Amniotic epithelial cell (primary cell): ENCODE measurements at places on chromosomes 4 and X.
A peak's percentile ranks its signal among the peaks of the same experiment; 100 is the strongest.

DNA sequence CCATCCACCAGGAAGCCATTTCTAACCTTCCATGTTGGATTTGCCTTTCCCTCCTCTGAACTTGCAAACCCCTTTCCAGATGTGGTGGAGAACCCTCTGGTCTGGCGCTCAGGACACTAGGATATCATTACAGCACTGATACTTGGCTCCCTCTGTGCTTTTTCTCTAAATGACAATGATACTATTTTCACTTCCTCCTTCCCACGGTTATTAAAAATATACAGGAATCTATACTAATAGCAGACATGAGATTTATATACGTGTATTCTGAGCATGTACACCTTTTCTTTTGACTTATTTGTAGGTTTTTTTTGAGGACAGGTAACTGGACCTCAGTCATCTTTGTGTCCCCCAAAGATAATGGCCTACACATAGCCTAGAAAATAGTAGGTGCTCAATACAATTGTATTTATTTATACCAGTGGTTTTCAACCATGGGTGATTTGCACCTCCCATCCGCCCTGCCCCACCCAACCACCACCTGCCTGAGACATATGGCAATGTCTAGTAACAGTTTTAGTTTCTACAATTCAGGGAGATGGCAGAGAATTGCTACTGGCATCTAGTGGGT lies 60.4 kb upstream of the PLAC8 start:
- DNase-seq, result no peak

DNA sequence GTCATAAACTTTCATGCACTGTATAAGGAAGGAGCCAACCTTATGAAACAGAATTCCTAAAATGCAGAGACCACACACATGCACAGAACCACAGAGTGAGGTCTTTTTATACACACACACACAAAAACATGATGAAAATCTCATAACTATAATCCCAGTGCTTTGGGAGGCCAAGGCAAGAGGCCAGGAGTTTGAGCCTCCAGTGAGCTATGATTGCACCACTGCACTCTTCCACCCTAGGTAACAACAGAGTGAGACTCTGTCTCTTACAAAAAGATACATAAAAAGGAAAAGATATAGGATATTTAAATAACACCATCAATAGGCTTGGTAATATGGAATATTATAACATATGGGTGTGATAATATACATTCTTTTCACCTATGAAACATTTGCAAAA lies 10.6 kb downstream of the FGA start:
- no peak for DNase-seq

DNA sequence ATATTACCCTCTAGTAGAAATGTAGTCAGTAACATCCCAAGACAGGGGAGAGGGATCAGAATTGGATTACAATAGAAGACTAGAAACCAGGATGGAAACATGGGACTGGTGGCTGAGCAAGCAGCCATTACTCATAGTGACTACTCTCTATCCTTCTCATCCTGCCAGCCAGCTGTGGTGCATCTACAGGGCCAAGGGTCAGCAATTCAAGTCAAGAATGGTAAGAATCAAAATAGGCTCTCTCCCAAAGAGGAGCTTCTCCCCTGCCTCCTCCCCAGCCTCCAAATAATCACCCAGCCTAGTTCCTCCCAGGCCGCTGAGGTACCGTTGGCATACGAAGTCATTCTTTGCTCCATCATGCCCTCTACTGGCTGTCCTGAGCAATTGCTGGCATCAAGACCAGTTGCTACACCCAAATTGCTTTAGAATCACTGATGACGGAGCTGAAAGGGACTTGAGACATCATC lies 19.4 kb downstream of the AWAT2 start:
- DNase-seq, result peak; percentile 47

GRCh38 chr4:2241003-2241402 lies 918 bp downstream of the HAUS3 start:
- no peak for DNase-seq

DNA sequence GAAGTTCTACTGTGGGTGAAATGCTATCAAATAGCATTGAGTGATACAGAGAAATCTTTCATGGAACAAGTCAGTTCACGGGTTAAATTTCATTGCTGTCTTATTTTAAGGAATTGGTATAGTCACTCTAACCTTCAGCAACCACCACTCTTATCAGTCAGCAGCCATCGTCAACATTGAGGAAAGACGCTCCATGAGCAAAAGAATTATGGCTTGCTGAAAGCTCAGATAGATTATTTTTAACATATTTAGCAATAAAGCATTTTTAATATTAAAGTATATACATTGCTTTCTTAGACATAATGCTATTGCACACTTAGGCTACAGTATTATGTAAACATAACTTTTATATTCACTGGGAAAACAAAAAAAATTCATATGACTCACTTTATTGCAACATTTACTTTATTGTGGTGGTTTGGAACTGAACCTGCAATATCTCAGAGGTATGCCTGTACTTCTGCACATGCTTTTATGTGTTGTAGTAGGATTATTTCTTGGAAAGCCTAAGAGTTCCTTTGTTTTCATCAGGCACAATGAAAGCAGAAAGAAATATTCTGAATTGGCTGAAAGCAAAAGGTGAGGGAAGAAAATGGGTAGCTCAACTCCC lies 586.7 kb downstream of the GBA3 start:
- DNase-seq, result no peak
